SK-MEL-5 (cell line): ENCODE measurements at places on chromosomes 1 and 21. TPM values are rescaled to one million over a fixed set of nuclear protein-coding genes. Genes with fewer than 3 reads are reported as not detected.

The RNF223 gene
- total RNA-seq = not detected in 2 replicates

The GRIK1 gene
- 0.05 and 0.11 TPM in 2 replicates for total RNA-seq

GRCh38 chr1:22088331-22088730, 35.8 kb downstream of the CDC42 start:
- no peak for DNase-seq

DNA sequence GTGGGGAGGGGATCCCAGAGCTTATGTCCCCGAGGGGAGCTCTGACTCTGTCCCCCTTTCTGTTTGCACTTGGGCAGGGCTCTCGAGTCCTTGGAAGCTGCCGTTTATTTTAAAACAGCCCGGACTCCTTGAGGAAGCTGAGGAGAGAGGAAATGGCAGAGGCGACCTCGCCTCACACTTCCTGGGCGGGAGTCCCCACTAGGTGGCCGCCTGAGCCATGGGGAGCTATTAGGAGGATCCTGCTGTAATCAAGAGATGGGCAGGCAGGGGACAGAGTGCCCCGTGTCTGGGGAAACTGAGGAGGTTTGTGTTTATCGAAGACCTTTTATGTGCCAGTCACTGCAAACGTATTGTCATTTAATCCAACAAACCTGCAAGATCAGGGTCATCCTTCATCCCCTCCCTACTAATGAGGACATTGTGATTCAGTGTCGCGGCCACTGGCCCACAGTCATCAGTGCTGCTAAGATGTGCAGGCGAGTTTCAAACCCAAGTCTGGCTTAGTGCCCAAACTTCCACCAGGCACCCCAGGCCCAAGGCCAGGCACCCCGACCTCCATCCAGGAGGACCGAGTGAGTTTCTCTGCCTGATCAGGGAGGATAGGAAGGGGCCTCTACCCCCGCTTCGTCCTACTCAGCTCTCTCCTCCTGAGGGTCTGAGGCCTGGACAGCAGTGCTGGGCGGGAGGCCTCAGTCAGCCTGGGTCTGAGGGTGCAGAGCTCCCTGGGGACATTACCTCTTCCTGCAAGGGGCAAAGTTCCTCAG, 316.9 kb upstream of the VAMP3 start:
- peak; percentile 27 for DNase-seq
